ENCODE measurements at places on chromosomes 5 and 9. TPM values are rescaled to one million over a fixed set of nuclear protein-coding genes. Genes with fewer than 3 reads are reported as not detected.
A peak's percentile ranks its signal among the peaks of the same experiment; 100 is the strongest.

GRCh38 chr9:86700629-86701028 lies 246.7 kb downstream of the GAS1 start:
- H3K4me3 ChIP-seq, result no peak overlapping the region
- no peaks in the 10 kb centered on the region for H3K27me3 ChIP-seq
- H3K36me3 ChIP-seq, result no peaks in the 10 kb centered on the region
- DNase-seq, result peak; percentile 28

- no peak for DNase-seq
- no peak overlapping the region for H3K4me3 ChIP-seq
- peaks cover 14% of the 10 kb centered on the region for H3K4me1 ChIP-seq
- H3K27ac ChIP-seq, result no peak overlapping the region
Observed at GRCh38 chr9:101477736-101478135, 42.2 kb upstream of the ALDOB start.

GRCh38 chr9:130432362-130432761 lies 12.4 kb upstream of the ASS1 start:
- no peaks in the 10 kb centered on the region for H3K36me3 ChIP-seq
- peaks cover 12% of the 10 kb centered on the region for H3K4me1 ChIP-seq
- H3K4me3 ChIP-seq, result no peak overlapping the region
- peaks cover 23% of the 10 kb centered on the region for H3K27me3 ChIP-seq
- no peak overlapping the region for H3K27ac ChIP-seq

GRCh38 chr5:54385994-54386393 lies 69.5 kb upstream of the HSPB3 start:
- peak overlapping the region; percentile 61 for H3K27ac ChIP-seq
- H3K4me3 ChIP-seq, result no peak overlapping the region
- DNase-seq, result no peak
- H3K4me1 ChIP-seq, result peaks cover 34% of the 10 kb centered on the region

GRCh38 chr5:94423411-94423810 lies 195.0 kb downstream of the KIAA0825 start:
- no peaks in the 10 kb centered on the region for H3K36me3 ChIP-seq
- no peak overlapping the region for H3K27ac ChIP-seq
- DNase-seq, result no peak
- no peaks in the 10 kb centered on the region for H3K27me3 ChIP-seq

DNA sequence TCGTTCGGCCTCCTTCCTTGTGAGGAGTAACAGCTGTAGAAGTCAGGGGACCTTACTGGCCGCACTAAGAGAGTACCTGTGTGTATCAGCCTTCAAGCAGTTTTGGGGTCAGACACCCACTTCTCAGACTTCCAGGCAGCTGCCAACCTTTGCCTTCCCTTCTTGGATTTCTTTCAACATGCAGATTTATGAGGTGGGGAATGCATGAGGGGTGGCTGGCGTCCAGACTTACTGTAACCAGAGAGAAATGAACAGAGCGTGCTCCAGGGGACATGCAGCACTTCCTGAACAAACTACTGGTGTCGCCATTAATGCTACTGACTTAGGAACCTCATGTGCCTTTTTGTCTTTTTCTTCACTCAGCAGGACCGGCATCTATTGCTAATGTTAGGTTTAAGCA lies 46.7 kb downstream of the INSYN2B start:
- no peak overlapping the region for H3K27ac ChIP-seq
- H3K4me1 ChIP-seq, result no peaks in the 10 kb centered on the region
- H3K4me3 ChIP-seq, result no peak overlapping the region
- H3K27me3 ChIP-seq, result peaks cover 11% of the 10 kb centered on the region

- H3K27ac ChIP-seq, result no peak overlapping the region
- H3K27me3 ChIP-seq, result no peaks in the 10 kb centered on the region
- no peak for DNase-seq
- no peaks in the 10 kb centered on the region for H3K36me3 ChIP-seq
Observed at GRCh38 chr5:80600943-80601693, 31.0 kb upstream of the ANKRD34B start.

DNA sequence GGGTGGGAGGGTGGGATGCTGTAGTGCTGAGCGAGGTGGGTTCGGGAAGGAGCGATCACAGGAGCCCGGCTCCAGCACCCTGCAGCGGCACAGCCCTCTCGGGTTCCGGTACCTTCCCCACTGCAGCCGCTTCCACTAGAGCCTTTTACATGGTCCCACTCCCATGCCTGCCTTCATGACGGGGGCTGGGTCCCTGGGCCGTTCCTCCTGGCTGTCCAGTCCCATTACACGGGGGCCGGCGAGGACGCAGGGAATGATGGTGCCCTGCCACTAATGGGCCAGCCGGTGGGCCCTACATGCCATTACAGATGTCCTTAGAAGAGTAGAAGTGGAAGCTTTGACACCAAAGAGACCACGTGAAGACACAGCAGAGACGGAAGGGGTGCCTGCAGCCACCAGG lies 104.6 kb upstream of the PPP1R26 start:
- no peak overlapping the region for H3K27ac ChIP-seq
- no peak overlapping the region for H3K4me3 ChIP-seq
- H3K27me3 ChIP-seq, result no peaks in the 10 kb centered on the region
- H3K36me3 ChIP-seq, result no peaks in the 10 kb centered on the region
- no peaks in the 10 kb centered on the region for H3K4me1 ChIP-seq

- peak overlapping the region; percentile 22 for H3K27ac ChIP-seq
- H3K36me3 ChIP-seq, result no peaks in the 10 kb centered on the region
- H3K27me3 ChIP-seq, result no peaks in the 10 kb centered on the region
- DNase-seq, result peak; percentile 73
- peaks cover 7% of the 10 kb centered on the region for H3K4me1 ChIP-seq
Observed at GRCh38 chr9:115157245-115157674, 39.3 kb upstream of the TNC start.

DNA sequence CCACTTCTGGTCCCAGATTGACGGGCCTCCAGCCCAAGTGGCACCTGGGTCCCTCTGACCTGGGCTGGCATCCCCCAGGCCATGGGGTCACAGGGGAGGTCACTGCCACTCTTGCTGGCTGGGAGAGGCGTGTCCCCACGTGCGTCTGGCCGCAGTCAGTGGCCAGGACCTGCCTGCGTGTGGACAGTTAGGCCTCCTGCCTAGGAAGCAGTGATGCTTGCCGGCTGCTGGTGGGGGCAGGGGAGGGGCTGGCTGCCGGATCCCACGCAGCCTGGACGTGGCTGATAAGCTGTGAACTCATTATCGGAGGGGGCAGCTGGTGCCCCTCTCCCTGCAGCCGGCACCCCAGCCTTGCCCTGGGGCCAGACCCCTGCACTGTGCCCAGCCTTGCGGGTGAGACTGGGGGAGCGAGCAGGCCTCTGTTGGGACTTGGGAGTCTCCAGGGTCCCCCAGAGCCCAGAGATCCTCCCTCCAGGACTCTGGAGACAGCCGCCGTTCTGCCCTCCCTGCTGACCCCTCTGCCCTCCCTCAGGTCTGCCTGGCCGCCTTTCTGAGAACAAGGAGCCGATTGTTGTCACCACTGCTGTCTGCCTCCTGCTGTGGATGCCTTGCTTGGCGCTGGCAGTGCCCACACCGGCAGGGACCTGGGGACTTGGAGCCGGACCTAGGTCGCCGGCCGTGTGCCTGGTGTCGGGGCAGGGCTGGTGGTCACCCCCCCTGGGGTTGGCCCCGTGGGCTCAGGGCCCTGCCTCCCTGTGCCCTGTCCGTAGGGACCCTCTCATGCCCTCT lies 12.3 kb downstream of the RXRA start:
- H3K36me3 ChIP-seq, result no peaks in the 10 kb centered on the region
- H3K4me1 ChIP-seq, result peaks cover 52% of the 10 kb centered on the region
- H3K4me3 ChIP-seq, result no peak overlapping the region
- no peaks in the 10 kb centered on the region for H3K27me3 ChIP-seq
- H3K27ac ChIP-seq, result no peak overlapping the region

DNA sequence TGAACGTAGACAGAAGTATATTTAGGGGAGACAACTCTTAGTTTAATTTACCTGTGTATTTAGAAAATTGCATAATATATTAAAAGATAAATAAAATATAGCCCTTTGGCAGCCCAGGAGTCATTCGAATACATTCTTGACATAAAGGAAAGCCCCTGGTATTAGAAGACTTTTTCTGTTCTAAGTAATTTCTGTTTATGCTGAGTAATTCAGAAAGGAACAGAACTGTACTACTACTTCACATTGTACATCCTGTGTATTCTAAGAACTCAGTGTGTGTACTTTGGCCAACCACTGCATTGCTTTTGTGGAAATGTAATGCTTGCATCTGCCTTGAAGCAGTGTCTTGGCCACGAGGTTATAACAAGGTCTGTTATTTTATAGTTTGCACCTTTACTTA lies 136.4 kb downstream of the KDM4C start:
- H3K4me1 ChIP-seq, result peaks cover 16% of the 10 kb centered on the region
- no peak for DNase-seq
- no peak overlapping the region for H3K4me3 ChIP-seq
- H3K27me3 ChIP-seq, result no peaks in the 10 kb centered on the region

DNA sequence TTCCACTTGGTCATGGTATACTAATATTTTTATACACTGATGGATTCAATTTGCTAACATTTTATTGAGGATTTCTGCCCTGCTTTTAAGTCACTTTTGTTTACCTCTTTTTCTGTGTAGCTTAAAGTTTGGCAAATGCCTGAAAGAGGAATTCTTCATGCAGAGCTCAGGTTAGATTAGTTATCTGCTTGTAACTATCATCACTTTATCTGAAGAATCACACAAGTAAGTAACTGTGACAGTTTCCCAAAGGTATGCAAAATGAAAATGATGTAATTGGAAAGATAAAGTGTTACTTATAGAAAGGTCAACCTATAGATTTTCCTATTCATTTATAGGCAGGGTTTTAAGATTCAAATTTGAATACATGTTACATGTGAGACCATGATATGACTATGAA lies 188.8 kb upstream of the ACTBL2 start:
- peaks cover 10% of the 10 kb centered on the region for H3K4me1 ChIP-seq
- H3K36me3 ChIP-seq, result no peaks in the 10 kb centered on the region
- H3K27me3 ChIP-seq, result no peaks in the 10 kb centered on the region
- H3K4me3 ChIP-seq, result no peak overlapping the region
- no peak for DNase-seq

GRCh38 chr5:38642189-38642911 lies 85.9 kb upstream of the LIFR start:
- peak overlapping the region; percentile 30 for H3K27ac ChIP-seq
- no peaks in the 10 kb centered on the region for H3K27me3 ChIP-seq
- H3K4me3 ChIP-seq, result no peak overlapping the region
- no peaks in the 10 kb centered on the region for H3K36me3 ChIP-seq
- no peak for DNase-seq
- peaks cover 31% of the 10 kb centered on the region for H3K4me1 ChIP-seq

DNA sequence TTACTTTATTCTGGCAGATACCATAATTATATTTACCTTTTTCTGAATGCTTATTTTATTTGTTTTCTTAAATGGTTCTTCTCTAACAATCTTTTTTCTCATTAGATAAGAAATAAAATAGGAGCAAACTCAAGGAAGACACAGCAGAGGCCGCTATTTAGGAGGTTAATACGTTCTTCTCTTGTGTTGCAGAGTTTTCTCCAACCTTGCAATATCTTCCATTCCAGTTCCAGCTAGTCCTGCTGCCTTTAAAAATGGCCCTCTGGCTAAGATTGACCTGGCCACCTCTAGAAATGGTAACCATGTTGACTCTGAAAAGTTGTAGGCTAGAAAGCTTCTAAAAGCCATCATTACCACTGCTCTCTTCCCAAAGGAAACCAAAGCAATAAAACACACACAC lies 718.8 kb downstream of the MAT2B start:
- no peaks in the 10 kb centered on the region for H3K36me3 ChIP-seq
- H3K4me1 ChIP-seq, result no peaks in the 10 kb centered on the region
- no peak overlapping the region for H3K27ac ChIP-seq
- no peak overlapping the region for H3K4me3 ChIP-seq
- no peaks in the 10 kb centered on the region for H3K27me3 ChIP-seq
- DNase-seq, result no peak

GRCh38 chr9:124412228-124412575 lies 3.0 kb downstream of the PSMB7 start:
- no peak overlapping the region for H3K4me3 ChIP-seq
- H3K27ac ChIP-seq, result no peak overlapping the region
- H3K27me3 ChIP-seq, result no peaks in the 10 kb centered on the region
- DNase-seq, result no peak

GRCh38 chr5:117242028-117242427 lies 667.4 kb upstream of the SEMA6A start:
- no peaks in the 10 kb centered on the region for H3K27me3 ChIP-seq
- no peak overlapping the region for H3K4me3 ChIP-seq
- no peak overlapping the region for H3K27ac ChIP-seq

DNA sequence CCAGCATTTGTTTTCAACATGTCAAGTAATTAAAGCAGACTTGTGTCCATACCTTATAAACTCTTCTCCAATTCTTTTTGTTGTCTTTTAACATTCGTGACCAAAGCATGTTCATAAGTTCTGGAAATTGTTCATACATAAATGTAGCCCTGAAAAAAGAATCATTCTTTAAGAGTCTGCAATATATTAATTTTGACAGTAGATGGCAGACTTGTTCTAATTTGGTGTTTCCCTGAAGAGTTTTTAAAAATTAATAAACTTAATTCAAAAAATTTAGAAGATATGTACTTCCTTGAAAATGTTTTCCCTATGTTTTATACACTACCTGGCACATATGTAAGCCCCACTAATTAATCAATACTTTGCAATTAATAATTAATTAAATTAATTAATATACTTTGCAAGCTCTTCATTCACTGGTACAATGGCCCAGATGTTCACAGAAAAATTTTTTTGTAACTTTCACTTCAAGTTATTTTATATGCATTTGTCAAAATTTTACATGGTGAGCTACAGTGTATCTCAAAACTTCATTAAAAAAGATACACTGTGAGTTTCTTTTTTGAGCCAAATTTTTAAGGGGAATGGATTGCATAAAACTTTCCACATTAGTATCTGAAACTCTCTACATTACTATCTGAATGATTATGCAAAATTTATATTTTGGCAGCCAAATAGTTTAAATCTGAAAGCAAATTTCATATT lies 42.1 kb downstream of the CLINT1 start:
- no peaks in the 10 kb centered on the region for H3K36me3 ChIP-seq
- no peaks in the 10 kb centered on the region for H3K27me3 ChIP-seq
- H3K27ac ChIP-seq, result no peak overlapping the region
- no peaks in the 10 kb centered on the region for H3K4me1 ChIP-seq
- H3K4me3 ChIP-seq, result no peak overlapping the region
- DNase-seq, result no peak

- no peaks in the 10 kb centered on the region for H3K36me3 ChIP-seq
- H3K4me3 ChIP-seq, result no peak overlapping the region
- no peak overlapping the region for H3K27ac ChIP-seq
- DNase-seq, result no peak
- no peaks in the 10 kb centered on the region for H3K4me1 ChIP-seq
- no peaks in the 10 kb centered on the region for H3K27me3 ChIP-seq
Observed at GRCh38 chr5:86542532-86542931, 75.2 kb upstream of the COX7C start.

The PRDM9 gene
- 0.56 TPM for total RNA-seq

The COL5A1 gene
- total RNA-seq, result 342 TPM

The TPPP gene
- 2.0 TPM for total RNA-seq

The FAM78A gene
- 0.52 TPM for total RNA-seq

The ST8SIA4 gene
- 6.0 TPM for total RNA-seq

The LECT2 gene
- 25.0 TPM for total RNA-seq

The PIP5K1B gene
- total RNA-seq, result 10.2 TPM

The NSUN2 gene
- 31.4 TPM for total RNA-seq

The ACOT12 gene
- total RNA-seq, result 10.2 TPM

The NFIB gene
- 27.3 TPM for total RNA-seq

The SAPCD2 gene
- total RNA-seq, result 7.5 TPM

The TOR4A gene
- total RNA-seq, result 14.4 TPM

The PCSK1 gene
- total RNA-seq, result 0.36 TPM

The STPG3 gene
- total RNA-seq, result not detected

The CCDC183 gene
- 17.7 TPM for total RNA-seq
